Activated naive CD8-positive, alpha-beta T cell treated with anti-CD3 and anti-CD28 coated beads for 36 hours (primary cell): ENCODE measurements at places on chromosomes 16 and 17.

DNA sequence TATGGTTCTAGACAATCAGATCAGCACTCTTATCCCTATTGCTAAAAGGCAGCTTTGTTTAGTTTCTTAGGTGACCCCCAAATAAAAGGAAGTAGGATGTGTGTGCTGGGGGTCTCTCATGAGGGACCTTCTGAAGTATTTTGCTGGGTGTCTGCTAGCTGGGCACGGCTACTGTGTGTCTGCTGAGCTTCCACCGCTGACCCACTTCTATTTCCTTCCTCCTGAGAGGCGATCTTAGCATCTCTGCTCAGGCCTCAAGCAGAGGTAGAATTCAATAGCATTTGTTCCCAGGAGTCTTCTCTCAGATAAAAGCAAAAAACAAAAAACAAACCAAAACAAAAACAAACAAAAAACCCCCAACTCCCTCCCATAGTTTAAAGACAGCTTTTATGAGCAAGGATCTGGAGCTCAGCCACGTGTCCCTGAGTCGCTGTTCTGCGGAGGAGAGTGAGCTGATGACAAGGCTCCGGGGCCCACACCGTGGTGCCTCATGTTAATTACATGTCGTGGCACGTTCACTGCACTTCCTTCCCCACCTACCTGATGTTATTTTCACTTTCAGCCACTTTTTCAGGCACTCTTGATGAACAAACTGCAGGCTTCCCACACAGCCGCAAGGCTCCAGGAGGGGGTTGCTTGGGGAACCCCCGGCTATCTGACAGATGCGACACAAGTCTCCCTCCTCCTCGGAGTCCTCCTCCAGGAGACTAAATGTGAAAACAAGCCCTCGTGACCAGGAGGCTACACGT is 83.5 kb downstream of the MARCHF10 start:
- DNase-seq, result peak; percentile 82

DNA sequence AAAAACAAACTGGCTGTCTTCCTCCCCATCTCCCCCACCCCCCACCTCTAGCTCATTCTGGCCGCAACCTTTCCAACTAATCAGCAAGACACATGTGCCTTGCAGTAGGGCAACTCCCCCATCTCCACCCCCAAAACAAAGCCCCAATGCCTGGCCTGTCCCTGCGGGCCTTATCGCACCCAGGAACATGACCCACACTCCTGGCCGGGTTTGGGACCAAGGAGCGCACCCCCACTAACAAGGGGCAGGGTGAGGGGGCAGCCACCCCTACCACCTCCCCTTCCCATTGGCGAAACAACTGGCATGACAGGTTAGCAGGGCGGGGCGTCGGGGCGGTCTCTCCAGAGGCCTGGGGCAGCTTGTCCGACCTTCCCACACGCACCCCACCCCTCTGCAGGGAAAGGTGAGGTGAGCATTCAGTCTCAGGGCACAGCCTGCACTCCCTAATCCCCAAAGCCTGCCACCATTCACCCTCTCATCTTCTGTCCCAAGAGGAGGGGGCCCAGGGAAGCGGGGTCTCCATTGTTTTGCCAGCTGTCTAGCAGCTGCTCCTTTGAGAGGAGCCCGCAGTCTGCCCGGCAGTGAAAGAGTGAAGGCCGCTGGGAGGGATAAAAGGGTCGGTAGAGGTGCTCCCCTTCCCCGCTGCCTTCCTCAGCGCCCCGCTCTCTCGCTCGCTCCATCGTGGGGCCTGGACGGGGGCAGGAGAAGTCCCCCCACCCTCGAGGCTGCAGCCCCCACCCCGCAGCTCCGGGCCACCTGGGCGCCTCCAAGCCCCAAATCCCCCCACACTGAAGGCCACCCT is 765 bp downstream of the MYO18A start:
- no peak for DNase-seq

DNA sequence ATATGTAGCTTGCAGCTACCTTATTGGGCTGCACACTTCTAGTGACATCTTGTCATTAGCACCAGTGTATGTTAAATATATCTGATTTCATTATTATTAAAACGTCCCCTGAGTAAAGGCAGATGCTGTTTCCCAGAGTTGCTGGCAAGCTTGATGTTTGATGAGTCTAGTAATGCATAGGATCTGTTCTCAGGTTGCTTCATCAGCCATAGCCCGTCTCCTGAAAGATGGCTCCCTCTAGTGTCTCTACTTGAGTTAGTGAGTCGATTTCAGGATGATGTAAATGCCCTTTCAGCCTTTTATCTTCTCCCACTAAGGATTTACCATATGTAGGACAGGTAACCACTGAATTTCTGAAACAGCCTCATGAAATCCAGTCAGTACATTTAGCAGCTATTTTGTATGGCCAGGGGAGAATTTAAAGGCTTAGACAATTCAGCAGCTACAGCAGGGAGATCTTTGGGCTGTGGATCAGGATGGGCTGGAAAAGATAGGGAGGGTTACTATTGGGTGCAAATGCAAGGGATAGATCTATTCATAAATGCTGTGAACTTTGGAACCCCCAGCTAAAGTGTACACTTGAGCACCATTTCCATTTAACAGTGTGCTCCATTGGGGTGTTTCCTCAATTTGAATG is 376.3 kb downstream of the CNTNAP4 start:
- DNase-seq, result no peak

- DNase-seq, result no peak
Observed at GRCh38 chr17:64426596-64426995, 22.3 kb upstream of the MILR1 start.

DNA sequence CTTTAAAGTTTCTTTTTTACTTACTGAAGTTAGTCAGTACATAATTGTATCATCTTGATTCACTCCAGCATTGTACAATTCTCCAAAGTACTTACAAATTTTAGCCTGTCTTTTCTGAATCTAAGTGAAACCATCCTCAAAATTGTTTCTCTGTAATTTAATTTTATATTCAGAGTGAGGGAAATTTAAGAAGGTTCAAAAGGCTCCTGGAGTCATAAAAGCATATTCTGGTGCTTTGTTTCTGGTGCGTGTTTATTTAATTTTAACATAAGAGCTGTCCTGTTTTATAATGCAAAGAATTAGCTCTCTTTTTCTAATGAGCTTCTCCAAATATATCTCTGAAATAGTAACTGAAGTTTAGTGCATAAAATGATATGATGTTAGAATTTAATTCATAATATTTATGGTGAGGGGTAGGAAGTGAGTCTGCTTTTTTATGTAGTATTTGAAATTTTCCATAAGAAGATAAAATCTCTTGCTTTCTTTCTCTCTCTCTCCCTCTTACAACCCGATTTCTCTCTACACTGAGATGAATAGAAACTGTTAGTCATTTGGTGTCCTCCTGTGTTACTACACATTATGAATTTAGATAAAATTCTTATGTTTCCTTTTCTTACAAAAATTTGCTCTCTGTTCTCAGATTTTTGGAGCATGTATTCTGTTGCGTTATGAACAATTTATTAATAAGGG is 339.8 kb downstream of the BCAS3 start:
- DNase-seq, result no peak

DNA sequence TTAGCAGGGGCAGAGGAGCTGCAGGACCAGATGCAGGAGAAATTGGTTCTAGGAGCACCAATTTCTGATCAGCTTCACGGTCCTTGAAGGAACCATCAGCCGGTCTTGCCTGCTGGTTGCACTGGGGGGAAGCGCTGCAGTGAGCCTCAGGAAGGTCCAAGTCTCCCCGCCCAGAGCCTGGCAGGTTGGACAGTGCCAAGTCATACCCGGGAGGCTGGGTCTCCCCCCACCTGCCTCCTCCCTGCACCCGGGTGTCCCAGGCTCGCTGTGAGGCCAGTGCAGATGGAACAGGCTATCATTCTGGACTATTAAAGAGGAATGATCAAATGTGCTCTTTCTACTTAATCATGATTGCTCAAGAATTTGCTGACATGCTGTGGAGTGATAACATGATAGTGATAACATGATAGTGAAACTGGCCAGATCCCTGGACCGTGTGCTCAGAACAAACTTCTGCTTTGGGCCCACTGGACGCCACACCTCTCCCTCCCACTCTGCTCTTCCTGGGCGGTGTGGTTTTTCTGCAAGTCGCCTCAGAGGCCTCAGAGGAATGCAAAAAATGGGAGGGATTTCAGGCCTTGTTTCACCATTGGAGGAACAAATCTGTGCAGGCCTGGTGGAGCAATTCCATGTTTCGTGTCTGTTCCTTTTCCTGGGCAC is 236.0 kb downstream of the IRF8 start:
- no peak for DNase-seq

GRCh38 chr17:61362396-61362795 is 37.2 kb upstream of the TBX2 start:
- no peak for DNase-seq

- DNase-seq, result no peak
Observed at GRCh38 chr17:4540687-4541327, 14.4 kb downstream of the MYBBP1A start.

DNA sequence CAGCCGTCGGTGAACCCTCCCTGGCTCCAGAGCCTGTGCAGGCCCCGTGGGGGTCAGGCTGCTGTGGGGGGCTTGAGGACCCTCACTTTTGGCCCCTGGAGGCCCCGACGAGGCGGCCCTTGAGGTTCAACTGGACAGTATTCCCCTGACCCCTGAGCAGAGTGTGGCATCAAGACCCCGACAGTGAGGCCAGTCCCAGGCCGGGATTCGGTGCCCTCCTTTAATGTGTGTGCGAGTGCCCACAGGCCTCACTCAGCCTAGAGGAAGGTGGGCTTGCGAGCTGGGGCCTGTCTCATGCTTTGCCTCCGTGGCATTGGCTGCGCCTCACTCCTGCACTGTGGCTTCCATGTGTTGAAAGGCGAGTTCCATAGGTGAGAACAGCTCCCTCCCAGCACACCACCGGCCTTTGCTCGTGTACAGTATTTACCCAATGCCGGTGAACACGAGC is 94.5 kb downstream of the METRNL start:
- DNase-seq, result no peak

DNA sequence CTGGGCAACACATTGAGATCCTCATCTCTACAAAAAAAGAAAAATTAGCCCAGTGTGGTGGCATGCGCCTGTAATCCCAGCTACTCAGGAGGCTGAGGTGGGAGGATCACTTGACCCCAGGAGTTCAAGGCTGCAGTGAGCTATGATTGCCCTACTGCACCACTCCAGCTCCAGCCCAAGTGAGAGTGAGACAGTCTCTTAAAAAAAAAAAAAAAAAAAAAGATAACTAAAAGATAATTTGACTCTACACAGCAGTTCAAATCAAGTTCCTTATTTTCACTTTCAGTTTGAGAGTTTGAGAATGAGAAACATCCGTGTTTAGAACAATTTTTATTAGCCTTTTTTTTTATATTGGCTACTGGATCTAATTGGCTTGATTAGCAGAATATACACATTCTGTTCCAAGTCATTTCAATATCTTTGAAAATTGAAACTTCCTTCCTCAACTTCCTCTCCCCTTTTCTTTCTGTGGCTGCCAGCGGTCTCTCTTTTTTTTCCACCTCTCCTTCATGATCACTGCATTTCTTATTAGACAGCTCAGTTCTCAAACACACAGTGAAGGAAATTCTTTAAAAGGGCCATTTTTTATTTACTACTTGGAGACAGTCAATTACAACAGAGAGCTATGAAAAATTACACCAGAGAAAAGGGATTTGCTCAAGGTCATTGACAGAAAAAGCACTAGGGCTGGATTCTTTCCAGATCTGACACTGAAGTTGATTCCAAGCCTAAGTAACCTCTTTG is 4.5 kb upstream of the ACSF2 start:
- no peak for DNase-seq

GRCh38 chr16:66751053-66751302 is 431 bp downstream of the DYNC1LI2 start:
- peak; percentile 11 for DNase-seq

GRCh38 chr17:13337864-13338371 is 263.8 kb downstream of the HS3ST3A1 start:
- DNase-seq, result peak; percentile 14

GRCh38 chr16:2497695-2498484 is 15.9 kb upstream of the ATP6V0C start:
- no peak for DNase-seq

GRCh38 chr17:63774969-63775265 is 947 bp downstream of the DDX42 start:
- DNase-seq, result no peak

- DNase-seq, result no peak
Observed at GRCh38 chr17:63116228-63116627, 150.2 kb downstream of the TANC2 start.

DNA sequence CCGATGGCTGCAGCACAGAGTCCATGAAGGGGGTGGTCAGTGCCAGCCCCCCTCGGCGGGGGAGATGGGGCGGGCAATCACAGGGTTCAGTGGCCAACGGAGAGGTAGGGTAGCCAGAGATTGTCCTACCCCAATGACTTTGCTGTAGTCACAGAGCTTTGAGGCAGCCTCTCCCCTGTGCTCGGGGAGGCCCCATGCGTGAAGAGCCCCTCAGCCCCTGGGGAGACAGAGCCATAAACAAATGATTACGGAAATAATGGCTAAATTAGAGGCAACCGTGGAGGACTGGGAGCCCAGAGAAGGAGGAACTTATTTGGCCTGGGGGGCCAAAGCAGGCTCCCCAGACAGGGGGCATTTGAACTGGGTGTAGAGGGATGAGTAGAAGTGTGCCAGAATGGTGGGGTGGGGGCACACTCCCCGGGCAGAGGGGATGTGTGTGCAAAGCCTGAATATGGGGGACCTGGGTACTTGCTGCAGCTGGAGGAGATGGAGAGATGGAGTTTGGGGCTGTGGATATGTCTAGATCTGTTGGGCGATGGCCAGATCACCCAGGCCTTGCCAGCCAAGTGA is 164.8 kb downstream of the CMIP start:
- DNase-seq, result no peak

GRCh38 chr16:88793251-88793954 is 8.4 kb upstream of the PIEZO1 start:
- DNase-seq, result no peak

- no peak for DNase-seq
Observed at GRCh38 chr16:3728424-3729160, 11.3 kb upstream of the TRAP1 start.

DNA sequence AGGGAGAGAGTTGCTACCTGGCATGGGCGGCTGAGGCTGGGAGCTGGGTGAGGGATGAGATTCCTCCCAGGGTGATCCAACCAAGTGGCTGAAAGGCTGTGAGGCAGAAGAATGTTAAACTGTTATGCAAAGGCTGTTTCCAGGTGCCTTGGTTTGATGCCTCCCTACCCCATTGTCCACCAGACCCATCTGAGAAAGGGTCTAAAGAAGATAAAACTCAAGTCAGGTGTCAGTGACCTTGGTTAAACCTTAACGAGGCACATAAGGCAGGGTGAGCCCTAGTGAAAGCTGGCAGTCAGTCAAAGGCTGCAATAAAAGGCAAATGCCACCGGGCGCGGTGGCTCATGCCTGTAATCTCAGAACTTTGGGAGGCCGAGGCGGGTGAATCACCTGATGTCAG is 23.8 kb downstream of the LDHD start:
- DNase-seq, result no peak

DNA sequence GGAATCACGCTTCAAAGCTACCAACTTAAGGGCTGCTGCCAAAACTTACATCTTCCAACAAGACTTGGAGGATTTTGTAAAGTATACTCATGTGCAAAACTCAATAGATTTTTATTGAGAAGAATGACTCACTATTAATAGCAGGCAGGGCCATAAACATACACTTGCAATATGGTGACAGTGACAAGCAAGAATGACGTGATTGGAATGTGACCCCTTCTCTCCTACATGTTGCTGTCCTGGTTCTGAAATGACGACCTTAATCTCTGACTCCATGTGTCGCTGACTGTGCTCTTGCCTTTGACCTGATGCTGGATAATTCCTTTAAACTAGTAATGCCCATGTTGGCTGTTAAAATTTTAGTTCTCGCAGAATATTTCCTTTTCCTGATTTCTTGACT is 174.5 kb downstream of the PARN start:
- DNase-seq, result no peak

GRCh38 chr16:53896722-53897121 is 192.8 kb downstream of the FTO start:
- DNase-seq, result no peak
